Astrocyte of the cerebellum (primary cell): ENCODE measurements at places on chromosomes 1 and 21.

DNA sequence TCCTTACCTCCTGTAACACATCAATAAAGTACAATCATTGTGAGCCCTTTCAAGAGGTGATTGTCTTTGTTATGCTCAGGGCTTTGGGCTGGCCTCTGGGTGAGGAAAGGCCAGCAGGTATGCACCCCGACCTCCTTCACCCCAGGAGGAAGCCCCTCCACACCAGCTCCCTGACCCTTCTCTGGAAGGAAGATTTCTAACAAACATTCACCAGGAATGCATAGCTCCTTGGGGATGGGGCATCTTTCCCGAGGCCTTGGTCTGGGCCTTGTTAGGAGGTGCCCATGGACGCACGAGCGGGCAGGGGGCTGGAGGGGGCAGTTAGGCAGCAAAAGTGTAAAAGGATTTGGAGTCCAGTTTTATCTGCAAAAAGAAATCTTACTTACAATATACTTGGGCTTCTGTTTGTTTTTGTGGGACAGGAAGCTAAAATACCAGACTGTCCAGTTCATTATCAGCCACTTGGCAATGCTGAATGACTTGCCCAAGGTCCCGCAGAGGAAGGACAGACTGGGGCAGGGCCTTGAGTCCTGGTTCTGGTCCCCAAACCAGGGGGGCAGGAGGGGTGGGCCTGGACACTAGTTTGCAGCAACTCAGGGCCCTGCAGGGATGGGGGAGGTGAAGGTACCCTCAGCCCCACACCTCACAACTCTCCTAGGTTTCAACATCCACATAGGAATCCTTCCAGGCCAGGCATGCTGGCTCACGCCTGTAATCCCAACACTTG, 10.1 kb downstream of the ZC3H12A start:
- no peak for DNase-seq

- no peak for DNase-seq
Measured at GRCh38 chr1:48923116-48923515, 146.4 kb upstream of the BEND5 start.

- no peak for DNase-seq
Measured at GRCh38 chr1:83011265-83011664, 987.7 kb downstream of the TTLL7 start.

DNA sequence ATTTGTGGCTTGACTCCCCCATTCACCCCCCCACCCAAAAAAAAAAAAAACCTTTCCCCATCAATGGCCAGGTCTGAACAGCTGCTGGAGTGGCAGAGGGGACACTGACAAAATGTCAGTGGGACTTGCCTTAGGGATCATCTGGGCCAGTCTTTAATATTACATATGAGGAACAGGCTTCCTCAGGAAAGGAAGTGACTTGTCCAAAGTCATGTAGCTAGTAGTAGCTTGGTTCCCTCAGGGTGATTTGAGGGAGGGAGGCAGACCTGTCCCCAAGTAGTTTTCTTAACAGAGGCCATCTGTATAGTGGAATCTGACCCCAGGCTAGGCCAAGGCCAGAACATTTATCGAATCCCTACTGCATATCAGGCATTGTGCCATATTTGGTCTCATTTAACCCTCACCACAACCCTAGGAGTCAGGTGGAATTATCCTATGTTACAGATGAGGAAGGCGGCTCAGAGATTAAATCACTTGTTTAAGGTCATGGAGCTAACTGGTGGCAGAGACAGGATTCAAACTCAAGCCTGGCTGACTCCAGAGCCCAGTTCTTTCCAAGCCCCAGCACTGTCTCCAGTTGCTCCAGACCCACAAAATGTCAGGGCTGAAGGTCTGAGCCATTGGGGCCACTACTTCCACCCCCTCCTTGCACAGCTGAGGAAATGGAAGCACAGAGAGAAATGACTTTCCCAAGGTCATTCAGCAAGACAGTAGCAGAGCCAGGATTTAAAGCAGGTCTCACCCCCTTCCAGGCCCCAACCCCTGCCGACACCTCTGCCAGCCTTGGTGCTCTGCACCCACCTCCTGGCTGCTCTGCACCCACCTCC, 10.4 kb downstream of the ZBTB7B start:
- no peak for DNase-seq

DNA sequence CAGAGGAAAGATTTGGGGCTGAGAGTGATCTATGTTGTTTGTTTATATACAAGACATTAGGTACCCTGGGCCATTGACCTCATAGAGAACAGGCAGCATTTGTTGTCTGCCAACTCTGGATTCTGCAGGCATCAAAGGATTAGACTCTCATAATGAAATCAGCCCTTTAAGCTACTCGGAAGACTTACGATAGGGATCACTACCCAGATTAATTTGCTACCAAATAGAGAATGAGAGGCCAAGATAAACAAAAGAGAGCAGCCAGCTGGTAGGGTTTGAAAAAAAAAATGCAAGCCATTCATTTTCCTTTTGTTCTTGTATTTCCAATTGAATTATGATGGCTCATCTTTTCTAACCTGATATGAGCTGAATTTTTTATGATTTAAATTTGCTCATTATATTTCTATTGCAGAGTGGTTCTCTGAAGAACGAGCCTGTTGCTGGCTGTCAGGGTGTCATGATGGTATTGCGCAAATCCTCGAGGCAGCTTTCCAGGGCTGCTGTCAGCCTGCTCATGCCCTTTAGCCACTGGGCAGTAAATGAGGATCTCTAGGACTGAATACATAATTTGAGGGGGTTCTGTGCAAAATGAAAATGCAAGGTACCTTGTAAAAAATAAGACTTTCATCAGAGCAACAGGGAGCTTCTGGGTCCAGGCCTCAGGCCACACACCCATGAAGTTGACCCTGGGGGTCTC, 116.4 kb upstream of the KCNJ15 start:
- DNase-seq: no peak

GRCh38 chr1:51298322-51298705, 32.0 kb downstream of the TTC39A start:
- DNase-seq: no peak

DNA sequence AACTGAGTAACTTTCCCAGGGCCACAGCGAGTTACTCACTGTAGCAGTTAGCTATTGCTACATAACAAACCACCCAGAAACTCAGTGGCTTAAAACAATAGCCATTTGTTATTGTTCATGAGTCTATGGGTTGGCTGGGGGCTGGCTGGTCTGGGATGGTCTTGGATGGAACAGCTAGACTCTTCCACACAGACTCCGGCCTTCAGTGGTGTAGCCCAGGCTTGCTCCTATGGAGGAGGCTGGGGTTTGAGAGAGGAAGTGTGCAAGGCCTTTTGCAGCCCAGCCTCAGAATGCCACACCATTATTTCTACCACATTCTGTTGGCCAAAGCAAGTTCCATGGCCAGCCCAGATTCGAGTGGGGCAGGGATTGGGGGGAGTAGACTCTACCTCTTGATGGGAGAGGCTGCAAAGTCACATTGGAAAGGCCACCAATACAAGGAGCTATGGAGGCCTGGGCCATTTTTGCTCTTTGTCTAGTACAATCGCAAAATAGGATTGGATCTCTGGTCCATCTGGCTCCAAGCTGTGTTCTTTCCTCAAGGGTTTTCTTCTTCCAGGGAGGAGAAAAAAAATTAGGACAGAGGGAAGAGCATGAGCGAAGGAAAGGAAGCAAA, 37.5 kb upstream of the TTC22 start:
- DNase-seq: no peak

GRCh38 chr1:10667861-10668761, 128.3 kb downstream of the CASZ1 start:
- DNase-seq: no peak

DNA sequence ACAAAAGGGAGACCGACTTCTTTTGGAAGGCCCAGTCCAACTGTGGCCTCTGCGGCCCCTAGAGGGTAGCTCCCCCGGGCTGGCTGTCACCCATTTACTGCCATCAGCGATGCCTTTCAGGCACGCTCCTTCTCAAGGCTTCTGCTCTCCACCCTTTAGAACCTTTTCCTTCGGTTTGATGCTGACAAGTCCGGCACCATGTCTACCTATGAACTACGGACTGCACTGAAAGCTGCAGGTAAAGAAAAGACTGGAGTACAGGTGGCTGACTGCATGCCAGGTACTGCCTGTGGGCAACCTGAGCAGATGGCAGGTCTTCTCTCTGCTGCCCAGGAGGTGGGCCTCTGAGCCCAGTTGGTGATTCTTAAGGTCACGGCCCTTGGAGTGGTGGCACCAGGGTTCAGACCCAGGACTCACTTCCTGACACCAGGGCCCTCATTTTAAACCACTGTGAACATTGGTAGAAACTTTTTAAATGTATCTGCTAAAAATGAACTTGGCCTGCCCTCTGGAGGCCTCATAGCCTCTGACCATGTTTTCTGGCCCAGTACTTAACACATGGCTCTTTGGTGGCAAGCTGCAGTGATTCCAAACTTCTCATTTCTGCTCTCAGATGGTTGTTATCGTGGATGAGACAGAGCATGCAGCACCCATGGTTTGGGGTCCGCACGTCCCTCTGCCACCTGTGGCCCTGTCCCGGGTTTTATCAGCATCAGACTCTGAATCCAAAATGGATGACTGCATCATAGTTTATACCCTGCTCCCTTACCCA, 45.7 kb downstream of the CAPN9 start:
- DNase-seq: no peak

DNA sequence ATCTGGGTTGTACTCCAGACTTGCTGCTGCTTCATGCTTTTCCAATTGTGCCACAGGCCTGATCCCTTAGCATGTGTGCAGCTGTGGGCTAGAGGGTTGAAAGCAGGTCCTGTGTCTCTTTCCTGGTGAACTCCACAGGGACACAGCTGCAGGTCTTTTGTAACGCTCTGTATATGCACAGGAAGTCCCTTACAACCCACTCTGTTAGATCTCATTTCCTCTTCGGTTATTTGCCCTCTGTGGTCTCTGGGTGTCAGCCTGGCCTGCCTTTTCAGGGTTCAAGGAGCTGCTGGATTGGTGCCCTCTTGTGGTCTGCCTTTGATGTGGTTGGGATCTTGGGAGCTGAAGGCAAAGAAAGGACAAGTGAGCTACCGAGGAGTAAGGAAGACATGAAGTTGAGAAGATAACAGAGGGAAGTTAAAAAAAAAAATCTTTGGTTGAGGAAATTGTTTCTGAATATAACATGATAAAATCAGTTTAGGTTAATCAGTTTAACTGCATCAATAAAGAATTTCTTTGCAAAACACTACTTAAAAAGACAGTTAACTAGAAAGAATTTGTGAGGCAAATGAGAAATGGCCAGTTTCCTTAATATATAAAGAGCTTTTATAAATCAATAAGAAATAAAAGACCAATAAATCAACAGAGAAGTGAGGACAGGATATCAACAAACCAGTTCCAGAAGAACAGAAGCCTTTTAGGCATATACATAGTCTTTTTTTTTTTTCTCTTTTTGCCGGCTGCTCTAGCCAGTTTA, 44.1 kb downstream of the UCK2 start:
- peak; percentile 55 for DNase-seq

- no peak for DNase-seq
Measured at GRCh38 chr21:45800339-45801080, 157.0 kb downstream of the PCBP3 start.

- DNase-seq: no peak
Measured at GRCh38 chr21:28356422-28356821, 636.3 kb downstream of the LTN1 start.

- peak; percentile 69 for DNase-seq
Measured at GRCh38 chr1:55970526-55971110, 608.7 kb downstream of the PLPP3 start.

DNA sequence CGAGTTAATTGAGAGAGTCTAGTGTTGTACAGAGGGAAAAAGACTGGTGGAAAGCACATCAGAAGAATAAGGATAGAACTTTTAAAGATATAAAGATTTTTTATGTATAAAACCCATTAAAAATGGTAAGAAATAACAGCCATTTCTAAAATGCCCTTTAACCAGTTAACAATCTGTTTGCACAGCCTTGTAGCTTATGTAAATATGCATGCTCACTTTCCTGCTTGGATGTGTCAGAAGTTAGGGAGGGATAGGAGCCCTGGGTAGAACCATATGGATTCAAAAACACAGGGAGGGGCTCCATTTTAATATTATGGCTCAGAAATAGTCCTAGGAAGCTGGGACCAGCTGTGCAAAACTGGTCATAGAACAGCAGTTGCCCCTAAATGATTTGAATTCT, 4.5 kb upstream of the EDEM3 start:
- no peak for DNase-seq

DNA sequence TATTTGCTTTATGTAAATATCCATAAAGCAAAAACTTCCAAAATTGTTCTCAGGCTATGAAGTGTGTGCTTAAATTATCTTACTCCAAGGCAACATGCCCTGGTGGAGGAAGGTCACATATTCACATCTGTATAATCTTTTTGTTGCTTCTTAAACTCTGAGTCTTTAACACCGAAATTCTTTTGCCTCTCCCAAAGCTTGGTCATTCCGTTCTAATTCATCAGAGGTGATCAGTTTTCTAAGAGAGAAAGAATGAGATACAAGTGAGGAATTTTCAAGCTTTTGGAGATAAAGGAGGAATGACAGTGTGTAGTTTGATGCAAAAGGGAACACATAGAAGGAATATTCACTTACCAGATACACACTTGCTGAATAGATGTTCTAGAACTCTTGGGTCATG, 561.7 kb downstream of the LTN1 start:
- DNase-seq: no peak

DNA sequence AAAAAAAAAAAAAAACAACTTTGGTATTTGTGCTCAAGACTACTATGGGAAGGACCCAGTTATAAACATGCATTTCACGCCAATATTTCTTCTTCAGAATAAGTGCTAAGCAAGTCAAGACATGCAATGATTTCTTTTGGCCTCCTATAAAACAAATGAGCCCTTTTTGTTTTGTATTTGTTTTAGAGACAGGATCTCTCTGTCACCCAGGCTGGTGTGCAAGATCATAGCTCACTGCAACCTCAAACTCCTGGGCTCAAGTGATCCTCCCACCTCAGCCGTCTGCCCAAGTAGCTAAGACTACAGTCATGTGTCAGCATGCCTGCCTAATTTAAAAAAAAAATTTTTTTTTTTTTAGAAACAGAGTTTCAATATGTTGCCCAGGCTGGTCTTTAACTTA, 348.7 kb downstream of the PCP4 start:
- DNase-seq: no peak

DNA sequence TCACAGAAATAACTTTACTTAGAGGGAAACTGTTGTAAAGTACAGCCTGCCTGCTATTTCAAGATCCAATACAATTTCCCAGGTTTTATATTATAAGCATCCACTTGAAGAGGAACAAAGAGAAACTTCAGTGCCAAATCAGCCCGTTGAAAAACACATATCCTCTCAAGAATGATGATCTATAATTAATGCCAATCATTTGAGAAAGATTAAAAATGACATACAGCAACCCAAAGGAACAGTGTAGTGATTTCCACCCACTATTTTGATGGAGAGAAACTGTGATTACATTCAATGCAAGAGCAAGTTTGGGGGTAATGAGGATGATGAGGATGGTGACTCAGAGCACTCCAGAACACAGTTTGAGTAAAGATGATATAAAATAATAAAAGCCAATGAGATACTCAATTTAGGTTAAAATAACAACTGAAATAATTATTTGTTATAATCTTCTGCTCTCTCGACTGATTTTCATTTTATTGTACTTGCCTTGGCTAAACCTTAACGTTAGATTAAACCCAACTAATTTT, 715.5 kb downstream of the NCAM2 start:
- no peak for DNase-seq
